ENCODE measurements at places on chromosomes 12 and 14.
A peak's percentile ranks its signal among the peaks of the same experiment; 100 is the strongest.

DNA sequence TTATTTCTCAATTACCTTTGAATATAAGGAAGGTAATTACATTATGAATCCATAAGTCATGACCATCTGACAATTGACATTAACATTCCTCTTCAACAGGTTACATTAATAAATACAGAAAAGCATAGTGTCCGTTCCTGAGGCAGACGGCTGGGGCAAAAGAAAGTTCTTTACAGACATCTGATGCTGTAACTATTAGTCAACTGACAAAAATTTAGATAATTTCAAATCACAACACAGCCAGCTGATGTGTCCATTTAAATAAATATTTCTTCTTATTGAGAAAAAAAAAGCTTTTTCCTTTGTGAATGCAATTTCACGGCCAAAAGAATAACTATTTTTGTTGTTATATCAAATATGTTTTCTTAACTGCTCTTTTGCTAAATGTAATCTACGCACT is 9.2 kb upstream of the PYROXD1 start:
- DNase-seq = no peak

GRCh38 chr12:110619534-110619953 is 5.6 kb downstream of the TCTN1 start:
- DNase-seq = no peak

GRCh38 chr14:69373104-69373503 is 25.0 kb downstream of the ERH start:
- DNase-seq = no peak

DNA sequence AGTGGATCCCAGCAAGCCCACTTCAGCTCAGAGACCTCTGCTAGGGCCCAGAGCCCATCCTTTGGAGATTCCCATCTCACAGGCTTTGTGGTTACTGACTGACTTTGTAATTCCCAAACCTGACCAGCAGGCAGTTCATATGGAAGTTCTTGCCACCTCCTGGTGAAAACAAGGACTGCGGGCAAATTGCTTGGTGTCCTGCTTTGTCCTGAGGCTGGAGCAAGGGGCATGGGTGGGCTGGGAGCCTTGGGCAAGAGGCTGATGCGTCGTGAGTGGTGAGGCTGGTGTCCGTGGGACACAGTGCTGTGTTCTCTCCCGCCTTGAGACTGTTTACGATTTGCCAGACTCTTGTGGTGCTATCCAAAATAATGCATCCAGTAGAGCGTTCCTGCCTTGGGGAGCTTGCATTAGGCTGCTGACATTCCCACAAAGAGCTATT is 91.0 kb downstream of the LRRC74A start:
- DNase-seq = no peak

- no peak for DNase-seq
These were observed 34.9 kb downstream of the CCDC177 start for GRCh38 chr14:69539631-69540410.

GRCh38 chr14:99157246-99157645 is 114.8 kb downstream of the BCL11B start:
- no peak for DNase-seq

- no peak for DNase-seq
These were observed 222.3 kb downstream of the ALG10 start for GRCh38 chr12:34244608-34245007.

- no peak for DNase-seq
These were observed 133.6 kb upstream of the NCOR2 start for GRCh38 chr12:124700810-124701592.

GRCh38 chr12:24113701-24114100 is 164.2 kb upstream of the SOX5 start:
- DNase-seq = no peak

- DNase-seq = no peak
These were observed 5.8 kb downstream of the CTDSP2 start for GRCh38 chr12:57840726-57841125.

- no peak for DNase-seq
These were observed 62.4 kb upstream of the PSMC1 start for GRCh38 chr14:90193925-90194324.

DNA sequence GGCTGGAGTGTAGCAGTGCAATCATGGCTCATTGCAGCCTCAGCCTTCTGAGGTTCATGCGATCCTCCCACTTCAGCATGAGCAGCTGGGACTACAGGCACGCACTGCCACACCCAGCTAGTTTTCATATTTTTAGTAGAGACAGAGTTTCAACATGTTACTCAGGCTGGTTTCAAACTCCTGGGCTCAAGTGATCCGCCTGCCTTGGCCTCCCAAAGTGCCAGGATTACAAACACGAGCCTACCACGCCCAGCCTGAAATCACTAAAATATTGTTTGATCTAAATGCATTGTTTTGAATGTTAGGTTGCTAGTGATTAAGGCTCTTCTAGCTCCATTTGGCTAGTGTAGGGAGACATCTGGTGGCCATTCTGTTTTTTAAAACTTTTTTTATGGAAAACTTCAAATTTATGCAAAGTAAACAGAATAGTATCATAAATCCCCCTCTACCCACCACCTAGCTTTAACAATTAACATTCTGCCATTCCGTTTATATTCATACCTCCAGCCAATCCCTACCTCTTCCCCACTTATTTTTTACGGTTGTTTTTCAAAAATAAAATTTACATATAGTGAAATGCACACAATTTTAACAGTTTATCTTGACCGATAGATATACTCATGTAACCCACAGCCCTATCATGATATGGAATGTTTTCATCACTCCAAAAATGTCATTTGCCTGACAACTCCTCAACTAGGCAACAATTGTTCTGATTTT is 37.8 kb downstream of the MYO1H start:
- peak; percentile 51 for DNase-seq
